NCI-H2107 (cell line): ENCODE measurements at places on chromosomes 4 and X.
A peak's percentile ranks its signal among the peaks of the same experiment; 100 is the strongest.

DNA sequence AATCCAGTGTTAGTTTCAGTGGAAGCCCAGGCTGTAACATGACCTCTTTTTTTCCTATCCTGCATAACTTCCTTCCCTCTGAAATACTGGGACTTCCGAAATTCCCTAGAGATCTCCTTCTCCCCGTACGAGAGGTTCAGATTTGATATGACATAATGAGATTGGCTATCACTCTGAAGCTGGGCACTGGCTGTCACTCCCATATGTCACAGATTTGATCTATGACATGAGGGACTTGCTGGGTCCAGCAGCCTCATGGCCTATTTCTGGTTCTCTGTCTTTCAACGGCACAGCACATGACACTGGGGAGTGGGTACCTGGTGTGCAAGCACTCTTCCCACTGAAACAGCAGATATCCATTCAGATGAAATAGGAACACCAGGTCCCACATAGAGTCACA is 36.7 kb downstream of the PF4 start:
- no peak for DNase-seq

- peak; percentile 95 for DNase-seq
Measured at GRCh38 chrX:155026727-155027508, at the start of gene FUNDC2. Gene FUNDC2 (plus strand): TSS chrX:155026844. CDS start chrX:155026939, 95 bp downstream.

DNA sequence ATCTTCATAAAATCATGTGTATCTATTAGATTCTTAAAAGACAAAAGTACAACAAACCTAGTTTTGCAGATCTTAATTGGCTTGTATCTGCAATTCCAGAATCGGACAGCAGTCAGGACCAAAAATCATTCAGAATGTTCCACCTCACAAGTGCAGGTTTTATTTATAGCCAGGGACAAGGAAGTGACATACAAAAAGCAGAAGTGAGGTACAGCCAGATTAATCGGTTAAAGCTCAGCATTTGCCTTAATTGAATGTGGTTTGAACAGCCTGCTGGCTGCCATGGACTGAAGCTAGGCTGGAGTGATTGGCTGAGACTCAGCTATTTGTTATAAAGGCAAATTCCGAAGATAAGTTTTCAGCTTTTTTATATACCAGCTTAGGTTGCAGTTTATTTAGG is 932.6 kb downstream of the C4orf33 start:
- DNase-seq = no peak

DNA sequence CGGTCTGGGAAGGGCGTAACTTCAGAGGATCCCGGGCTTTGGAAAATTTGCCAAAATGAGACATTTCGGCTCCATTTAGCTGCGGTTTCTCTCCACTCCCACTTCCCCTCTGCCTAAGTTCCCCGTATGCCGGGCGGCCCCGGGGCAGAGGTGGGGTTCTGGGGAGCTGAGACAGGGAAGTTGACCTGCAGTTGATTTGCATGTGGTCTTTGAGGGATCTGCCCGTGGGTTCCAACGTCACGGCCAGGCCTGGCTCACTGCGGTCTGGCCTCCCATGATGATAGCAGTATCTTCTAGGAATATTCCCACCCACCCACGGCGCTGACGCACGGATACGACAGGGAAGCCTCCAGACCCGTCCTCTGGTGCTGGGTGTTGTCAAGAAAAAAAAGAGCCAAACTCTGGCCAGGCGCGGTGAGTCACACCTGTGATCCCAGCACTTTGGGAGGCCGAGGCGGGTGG is 27.3 kb upstream of the CRLF2 start:
- DNase-seq = no peak

GRCh38 chrX:151771726-151772125 is 37.2 kb downstream of the CNGA2 start:
- DNase-seq = no peak

GRCh38 chrX:30874851-30875250 is 14.2 kb downstream of the TAB3 start:
- DNase-seq = no peak

- no peak for DNase-seq
Measured at GRCh38 chr4:23631255-23631950, 258.4 kb downstream of the PPARGC1A start.

DNA sequence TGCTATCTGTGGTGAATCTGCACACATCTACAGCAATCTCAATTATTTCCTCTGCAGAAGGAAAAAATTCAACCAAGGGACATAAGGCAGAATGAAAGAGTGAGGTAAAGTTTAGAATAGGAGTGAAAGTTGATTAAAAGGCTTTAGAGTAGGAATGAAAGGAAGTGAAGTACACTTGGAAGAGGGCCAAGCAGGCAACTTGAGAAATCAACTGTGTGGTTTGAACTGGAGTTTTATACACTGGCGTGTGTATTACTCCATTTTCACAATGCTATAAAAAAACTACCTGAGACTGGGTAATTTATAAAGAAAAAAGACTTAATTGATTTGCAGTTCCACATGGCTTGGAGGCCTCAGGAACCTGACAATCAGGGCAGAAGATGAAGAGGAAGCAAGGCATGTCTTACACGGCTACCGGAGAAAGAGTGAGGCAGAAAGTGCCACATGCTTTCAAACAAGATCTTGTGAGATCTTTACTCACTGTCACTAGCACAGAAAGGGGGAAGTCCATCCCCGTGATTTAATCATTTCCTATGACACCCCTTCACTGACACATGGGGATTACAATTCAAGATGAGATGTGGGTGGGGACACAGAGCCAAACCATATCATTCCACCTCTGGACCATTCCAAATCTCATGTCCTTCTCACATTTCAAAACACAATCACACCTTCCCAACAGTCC is 234.8 kb downstream of the IL15 start:
- no peak for DNase-seq

DNA sequence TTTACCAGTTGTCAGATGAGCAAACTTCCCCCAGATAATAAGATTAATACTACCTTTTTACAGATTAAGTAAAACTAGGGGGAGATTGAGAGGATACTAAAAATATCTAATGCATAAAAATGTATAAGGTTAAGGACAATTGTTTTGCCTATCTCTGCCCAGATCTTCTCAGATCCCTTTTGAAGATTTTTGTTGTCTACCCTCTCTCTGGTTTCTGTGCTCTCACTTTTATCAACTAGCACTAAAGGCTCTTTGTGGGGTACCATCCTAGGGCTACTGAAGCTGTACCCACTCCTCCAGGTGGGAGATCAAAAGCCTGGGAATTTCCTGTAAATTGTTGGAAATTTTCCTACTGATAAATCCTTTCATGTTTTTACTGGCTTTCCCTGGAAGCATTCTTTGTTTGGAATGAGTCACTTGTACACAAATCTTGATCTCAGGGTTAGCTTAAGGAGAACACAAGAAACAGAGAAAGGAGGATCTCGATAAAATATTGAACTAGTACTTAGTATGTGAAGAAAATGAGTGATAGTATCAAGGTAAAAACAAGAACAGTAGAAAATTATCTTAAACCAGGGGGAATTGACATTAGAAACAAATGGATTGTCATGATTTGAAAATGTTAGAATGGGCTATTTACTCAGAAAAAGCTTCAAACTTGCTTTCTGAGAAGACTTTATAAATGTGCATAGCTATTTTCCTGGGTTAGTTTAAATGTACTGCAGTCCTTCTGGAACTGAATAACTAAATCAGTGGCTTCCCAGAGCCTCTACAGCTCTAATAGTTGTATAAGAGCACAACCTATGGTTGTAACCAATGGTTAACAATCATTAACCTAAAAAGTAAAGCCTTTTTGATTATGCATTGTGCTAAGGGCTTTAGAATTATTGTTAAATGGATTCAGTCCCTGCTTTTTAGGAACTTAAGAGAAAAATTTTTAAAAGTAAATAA is 679.9 kb upstream of the MAGEB2 start:
- no peak for DNase-seq

DNA sequence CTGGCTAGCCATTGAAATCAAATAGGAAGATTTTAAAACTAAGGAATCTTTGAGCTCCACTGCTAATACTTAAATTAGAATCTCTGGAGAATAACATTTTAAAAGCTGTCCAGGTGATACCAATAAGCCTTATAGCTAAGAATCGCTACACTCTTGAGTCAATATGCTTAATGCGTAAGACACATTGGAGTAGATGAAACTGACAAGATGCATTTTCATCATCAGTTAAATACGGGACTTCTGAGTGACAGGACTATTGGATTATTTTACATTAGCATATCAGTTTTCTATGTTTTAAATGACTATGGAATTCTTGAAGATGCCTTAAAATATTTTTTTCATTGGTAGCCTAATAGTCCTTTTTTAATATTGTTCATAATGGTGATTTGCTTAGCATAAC is 80.2 kb downstream of the ATOH1 start:
- DNase-seq = no peak

- DNase-seq = no peak
Measured at GRCh38 chrX:112641449-112641848, 38.3 kb downstream of the LHFPL1 start.
